ENCODE measurements at places on chromosomes 5 and 9. TPM values are rescaled to one million over a fixed set of nuclear protein-coding genes. Genes with fewer than 3 reads are reported as not detected.

The ADRB2 gene
- 3.2 TPM for total RNA-seq

The SLCO6A1 gene
- not detected for total RNA-seq

The F2RL2 gene
- 1.1 TPM for total RNA-seq

The MEIKIN gene
- not detected for total RNA-seq
